Activated CD4-positive, alpha-beta T cell treated with anti-CD3 and anti-CD28 coated beads, Interleukin-2, amount 10 ng/mL, durations not matched to agents 7 days and 5 days (primary cell): ENCODE measurements at places on chromosomes 16 and 17. TPM values are rescaled to one million over a fixed set of nuclear protein-coding genes. Genes with fewer than 3 reads are reported as not detected.

Gene CEP131
- 13.6 TPM for total RNA-seq

DNA sequence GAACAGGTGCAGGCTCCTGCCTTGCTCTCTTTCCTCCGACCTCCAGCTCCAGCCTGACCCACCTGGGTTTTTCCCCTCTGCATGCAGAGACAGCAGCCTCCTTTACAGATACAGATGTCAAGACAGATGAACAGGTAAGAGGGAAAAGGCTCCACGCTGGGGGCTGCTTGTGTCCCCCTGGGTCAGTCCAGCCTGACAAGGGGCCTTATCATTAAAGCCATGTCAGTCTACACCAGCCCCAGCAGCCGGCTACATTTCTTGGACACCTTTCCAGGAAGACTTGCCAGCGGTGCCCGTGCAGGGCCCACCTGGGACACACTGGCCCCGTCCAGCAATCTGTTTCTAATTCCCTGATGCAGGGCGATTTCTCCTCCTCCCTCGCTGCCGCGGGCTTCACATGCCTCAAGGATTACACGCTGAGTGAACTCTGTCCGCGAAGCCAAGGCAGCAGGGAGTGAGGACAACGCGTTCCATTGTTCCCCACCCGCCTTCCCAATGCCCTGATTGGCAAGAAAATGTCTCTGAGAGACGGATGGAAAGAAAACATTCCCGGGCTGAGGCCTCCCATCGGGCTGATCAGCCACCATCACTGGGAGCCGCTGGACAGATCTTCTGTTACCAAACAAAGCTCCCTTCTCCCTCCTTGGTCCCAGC lies 184.7 kb downstream of the C16orf95 start:
- no peak for DNase-seq
- H3K36me3 ChIP-seq: no peaks in the 10 kb centered on the region
- no peak overlapping the region for H3K27ac ChIP-seq
- H3K27me3 ChIP-seq: no peaks in the 10 kb centered on the region
- H3K4me1 ChIP-seq: no peaks in the 10 kb centered on the region

DNA sequence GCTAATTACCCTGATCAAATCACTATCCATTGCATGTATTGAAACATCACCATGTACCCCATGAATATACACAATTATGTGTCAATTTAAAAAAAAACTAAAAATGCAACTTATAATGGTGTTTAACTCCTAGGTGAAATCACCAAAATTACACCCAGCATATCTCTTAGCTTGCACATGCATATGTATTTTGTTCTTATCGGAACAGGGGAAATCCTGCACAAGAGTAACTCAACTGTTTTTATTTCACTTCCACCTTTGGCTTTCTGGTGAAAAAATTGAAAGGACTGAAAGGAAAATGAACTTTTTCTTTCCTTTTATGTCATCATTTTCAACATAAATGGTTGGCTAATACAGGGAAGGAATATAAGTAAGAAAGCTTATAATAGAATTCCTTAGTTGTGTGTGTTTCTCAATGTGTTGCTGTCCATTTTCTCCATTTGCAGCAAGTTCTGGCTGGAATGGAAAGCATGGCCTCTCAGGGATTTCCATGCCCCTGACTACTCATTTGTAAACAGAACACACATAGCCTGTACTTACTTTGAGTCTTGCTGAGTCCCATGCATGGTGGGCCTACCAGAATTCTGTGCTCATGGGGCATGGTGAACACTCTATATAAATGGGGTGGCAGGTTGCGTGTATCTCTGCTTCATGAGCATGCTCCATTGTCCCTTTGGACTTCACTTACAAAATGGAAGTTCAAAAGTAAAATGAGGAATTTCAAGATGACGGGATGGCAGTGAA lies 462.0 kb downstream of the HS3ST3B1 start:
- H3K4me3 ChIP-seq: no peak overlapping the region
- no peaks in the 10 kb centered on the region for H3K4me1 ChIP-seq
- H3K27me3 ChIP-seq: no peaks in the 10 kb centered on the region
- no peak for DNase-seq
- no peaks in the 10 kb centered on the region for H3K36me3 ChIP-seq
- H3K27ac ChIP-seq: no peak overlapping the region

GRCh38 chr17:78142119-78142861 lies 3.9 kb upstream of the C17orf99 start:
- peaks cover 35% of the 10 kb centered on the region for H3K36me3 ChIP-seq
- peaks cover 38% of the 10 kb centered on the region for H3K4me1 ChIP-seq
- no peaks in the 10 kb centered on the region for H3K27me3 ChIP-seq
- no peak for DNase-seq
- H3K4me3 ChIP-seq: no peak overlapping the region
- H3K27ac ChIP-seq: peak overlapping the region; percentile 25

DNA sequence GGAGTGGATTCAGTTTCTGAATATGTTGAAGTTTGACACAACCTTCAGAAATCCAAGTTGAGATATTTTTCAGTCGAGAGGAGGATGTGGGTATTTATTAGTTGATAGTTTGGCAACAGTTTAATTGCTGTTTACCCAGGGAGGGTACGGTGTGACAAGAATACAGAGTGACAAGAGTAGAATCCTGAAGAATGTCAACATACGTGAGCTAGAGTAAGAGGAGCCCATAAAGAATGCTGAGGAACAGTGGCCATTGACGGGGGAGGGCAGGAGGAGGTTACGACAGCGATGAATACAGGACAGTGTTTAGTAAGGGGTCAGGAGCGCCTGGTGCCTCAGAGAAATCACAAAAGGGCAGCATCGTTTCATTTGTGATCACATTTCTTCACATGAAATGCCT lies 76.5 kb downstream of the AATF start:
- no peaks in the 10 kb centered on the region for H3K27me3 ChIP-seq
- H3K36me3 ChIP-seq: peaks cover 25% of the 10 kb centered on the region
- no peak for DNase-seq
- H3K27ac ChIP-seq: no peak overlapping the region

Gene KRTAP9-2
- total RNA-seq: not detected

- H3K36me3 ChIP-seq: peaks cover 13% of the 10 kb centered on the region
- DNase-seq: no peak
- H3K27me3 ChIP-seq: no peaks in the 10 kb centered on the region
- H3K27ac ChIP-seq: peak overlapping the region; percentile 7
These were observed 17.1 kb downstream of the ANKFY1 start for GRCh38 chr17:4246674-4247073.

DNA sequence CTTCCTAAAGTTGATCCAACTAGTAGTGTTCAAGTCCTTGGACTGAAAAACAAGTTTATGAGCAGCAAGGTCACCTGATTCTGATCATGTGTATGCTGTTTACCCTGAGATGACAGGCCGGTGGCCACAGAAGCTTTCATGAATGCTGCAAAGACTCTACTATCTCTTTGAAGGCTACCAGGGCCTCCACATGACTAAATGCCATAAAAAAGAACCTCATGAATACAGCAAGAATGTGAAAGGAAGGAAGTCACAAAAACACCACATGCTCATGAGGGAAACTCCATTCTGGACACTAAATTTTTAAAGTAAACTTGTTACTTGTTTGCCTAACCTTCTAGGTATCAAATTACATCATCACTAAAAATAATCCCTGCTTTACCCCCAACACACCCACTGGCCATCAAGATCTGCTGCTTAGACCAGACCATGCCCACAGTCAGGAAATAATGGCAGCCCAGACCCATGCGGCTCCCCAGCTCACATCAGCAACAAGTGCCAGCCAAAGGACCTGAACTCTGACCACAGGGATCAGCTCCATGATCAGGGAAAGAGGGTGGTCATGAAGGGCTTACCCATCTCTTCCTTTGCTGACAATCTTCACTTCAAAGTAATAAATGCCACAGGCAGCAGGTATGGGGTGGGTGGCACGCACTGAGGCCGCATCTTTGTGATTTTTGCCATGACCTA lies 1.4 kb downstream of the RANBP10 start:
- peak overlapping the region; percentile 90 for H3K27ac ChIP-seq
- H3K27me3 ChIP-seq: no peaks in the 10 kb centered on the region
- H3K4me3 ChIP-seq: peak overlapping the region; percentile 92
- H3K4me1 ChIP-seq: peaks cover 57% of the 10 kb centered on the region
- peaks cover 48% of the 10 kb centered on the region for H3K36me3 ChIP-seq
- no peak for DNase-seq

Gene CES3
- 6.4 TPM for total RNA-seq

Gene PDE6G
- 24.7 TPM for total RNA-seq

Gene KRT25
- not detected for total RNA-seq

Gene HOXB13
- total RNA-seq: not detected

DNA sequence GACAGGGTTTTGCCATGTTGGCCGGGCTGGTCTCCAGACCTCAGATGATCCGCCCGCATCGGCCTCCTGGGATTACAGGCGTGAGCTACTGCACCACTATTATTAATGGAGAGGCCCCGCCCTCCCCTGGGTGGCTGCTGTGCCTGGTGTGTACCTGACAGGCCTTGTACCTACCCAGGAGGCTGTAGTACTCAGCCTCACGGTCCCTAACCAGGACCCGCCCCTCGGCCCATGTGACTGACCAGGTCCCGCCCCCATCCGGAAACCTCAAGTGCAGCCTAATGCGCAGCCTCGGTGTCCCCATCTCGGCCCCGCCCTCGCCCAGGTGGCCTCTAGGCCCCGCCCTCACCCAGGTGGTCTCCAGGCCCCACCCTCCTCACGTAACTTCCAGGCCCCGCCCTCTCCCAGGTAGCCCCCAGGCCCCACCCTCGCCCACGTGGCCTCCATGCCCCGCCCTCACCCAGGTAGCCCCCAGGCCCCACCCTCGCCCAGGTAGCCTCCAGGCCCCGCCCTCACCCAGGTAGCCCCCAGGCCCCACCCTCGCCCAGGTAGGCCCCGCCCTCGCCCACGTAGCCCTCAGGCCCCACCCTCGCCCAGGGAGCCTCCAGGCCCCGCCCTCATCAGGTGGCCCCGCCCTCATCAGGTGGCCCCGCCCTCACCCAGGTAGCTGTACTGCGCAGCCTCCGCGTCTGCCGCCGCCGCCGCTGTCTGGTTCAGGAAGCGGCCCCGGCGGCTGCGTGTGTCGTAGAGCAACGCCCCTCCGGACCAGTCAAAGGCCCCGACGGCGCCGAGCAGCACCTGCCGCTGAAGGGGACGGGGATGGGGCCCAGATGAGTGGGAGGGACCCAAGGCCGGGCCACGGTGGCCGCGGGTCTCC lies 31.0 kb downstream of the HASPIN start:
- no peak overlapping the region for H3K4me3 ChIP-seq
- peaks cover 39% of the 10 kb centered on the region for H3K4me1 ChIP-seq
- H3K27ac ChIP-seq: no peak overlapping the region
- peak; percentile 67 for DNase-seq

Gene ORMDL3
- total RNA-seq: 152 TPM

Gene KRT24
- not detected for total RNA-seq

DNA sequence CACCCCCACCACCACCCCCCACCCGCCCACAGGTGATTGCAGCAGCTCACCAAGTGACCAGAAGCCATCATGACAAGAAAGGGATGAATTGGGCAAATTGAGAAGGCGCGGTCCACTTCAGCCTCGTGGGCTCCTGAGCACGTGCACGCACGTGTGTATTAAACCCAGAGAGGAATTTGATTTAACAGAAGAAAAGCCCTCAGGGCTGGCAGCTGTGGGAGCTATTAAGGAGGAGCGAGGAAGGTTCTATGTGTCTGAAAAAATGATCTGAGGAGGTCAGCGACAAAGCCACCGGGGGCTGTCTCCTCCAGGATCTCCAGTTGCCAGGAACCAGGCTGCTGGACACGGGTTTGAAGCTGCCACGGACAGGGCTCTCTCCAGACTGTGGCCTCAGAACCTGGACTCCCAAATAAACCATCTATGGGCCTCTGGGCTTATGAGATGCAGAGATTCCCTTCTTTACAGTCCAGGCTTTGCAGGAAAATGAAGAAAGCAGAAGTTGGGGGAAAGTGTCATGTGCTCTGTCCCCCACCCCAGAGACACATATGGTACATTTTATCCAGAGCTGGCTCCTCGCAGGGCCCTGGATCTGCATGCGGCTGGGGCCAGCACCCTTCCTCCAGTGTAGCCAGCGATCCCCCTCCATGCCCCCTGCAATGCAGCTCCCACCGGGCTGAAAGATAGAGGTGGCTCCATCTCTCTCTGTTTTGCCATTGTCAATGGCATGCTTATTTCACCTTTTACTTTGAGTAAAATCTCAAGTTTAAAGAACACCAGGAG lies 219.7 kb upstream of the RPL38 start:
- no peak overlapping the region for H3K4me3 ChIP-seq
- peaks cover 11% of the 10 kb centered on the region for H3K4me1 ChIP-seq
- no peaks in the 10 kb centered on the region for H3K36me3 ChIP-seq
- peaks cover 4% of the 10 kb centered on the region for H3K27me3 ChIP-seq
- no peak overlapping the region for H3K27ac ChIP-seq
- no peak for DNase-seq

Gene PIMREG
- total RNA-seq: 22.0 TPM

- no peaks in the 10 kb centered on the region for H3K36me3 ChIP-seq
- H3K27me3 ChIP-seq: no peaks in the 10 kb centered on the region
- H3K27ac ChIP-seq: no peak overlapping the region
These were observed 7.5 kb upstream of the DNAJA2 start for GRCh38 chr16:46980926-46981325.

GRCh38 chr17:35890774-35891155 lies 10.6 kb upstream of the CCL5 start:
- DNase-seq: peak; percentile 77
- peak overlapping the region; percentile 22 for H3K4me3 ChIP-seq
- peak overlapping the region; percentile 90 for H3K27ac ChIP-seq
- peaks cover 57% of the 10 kb centered on the region for H3K4me1 ChIP-seq
- H3K27me3 ChIP-seq: no peaks in the 10 kb centered on the region
- peaks cover 1% of the 10 kb centered on the region for H3K36me3 ChIP-seq

DNA sequence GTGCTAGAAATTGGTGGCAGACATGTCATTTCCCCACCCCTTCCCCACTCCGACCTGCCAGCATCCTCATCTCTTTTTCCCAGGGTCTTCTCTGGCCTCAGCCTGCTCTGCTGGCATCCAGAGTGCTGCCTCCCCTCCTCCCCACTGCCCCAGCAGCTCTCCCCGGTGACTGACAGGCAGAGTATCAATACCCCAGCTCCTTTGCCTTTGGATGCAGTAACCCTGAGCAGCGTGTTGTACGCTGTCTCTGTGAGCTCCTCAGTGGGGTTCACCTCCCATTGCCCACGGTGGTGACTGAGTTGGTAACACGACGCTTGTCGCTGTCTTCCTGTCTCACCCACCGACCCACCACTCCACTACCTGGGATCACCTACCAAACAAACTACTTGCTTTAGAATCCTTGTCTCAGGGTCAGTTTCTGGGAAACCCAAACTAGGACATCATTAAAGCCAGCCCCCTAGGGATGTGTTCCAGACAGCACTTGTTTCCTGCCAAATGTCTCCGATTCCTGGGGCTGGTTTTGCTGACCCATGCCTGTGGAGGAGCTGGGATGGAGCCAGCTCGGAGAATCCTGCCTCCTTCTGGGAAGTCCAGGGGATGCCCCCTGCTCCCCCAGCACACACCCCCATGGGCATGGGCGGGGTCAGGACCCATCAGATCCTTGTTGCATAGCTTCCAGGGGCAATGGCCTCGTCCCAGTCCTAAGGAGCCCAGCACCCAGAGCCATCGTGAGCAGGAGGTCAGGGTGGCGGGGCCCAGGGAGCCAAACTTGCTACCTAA lies 8.3 kb upstream of the SBK1 start:
- no peak overlapping the region for H3K4me3 ChIP-seq
- peak overlapping the region; percentile 41 for H3K27ac ChIP-seq
- DNase-seq: no peak
- H3K4me1 ChIP-seq: peaks cover 28% of the 10 kb centered on the region
- H3K36me3 ChIP-seq: no peaks in the 10 kb centered on the region
- H3K27me3 ChIP-seq: no peaks in the 10 kb centered on the region
